ENCODE measurements at places on chromosomes 1 and 21.

GRCh38 chr1:237041461-237041794, 556 bp upstream of the RYR2 start:
- DNase-seq = no peak

- DNase-seq = no peak
Observed at GRCh38 chr1:160891474-160891873, 6.5 kb upstream of the ITLN1 start.

- DNase-seq = no peak
Observed at GRCh38 chr1:212104586-212105325, 69.2 kb downstream of the DTL start.

DNA sequence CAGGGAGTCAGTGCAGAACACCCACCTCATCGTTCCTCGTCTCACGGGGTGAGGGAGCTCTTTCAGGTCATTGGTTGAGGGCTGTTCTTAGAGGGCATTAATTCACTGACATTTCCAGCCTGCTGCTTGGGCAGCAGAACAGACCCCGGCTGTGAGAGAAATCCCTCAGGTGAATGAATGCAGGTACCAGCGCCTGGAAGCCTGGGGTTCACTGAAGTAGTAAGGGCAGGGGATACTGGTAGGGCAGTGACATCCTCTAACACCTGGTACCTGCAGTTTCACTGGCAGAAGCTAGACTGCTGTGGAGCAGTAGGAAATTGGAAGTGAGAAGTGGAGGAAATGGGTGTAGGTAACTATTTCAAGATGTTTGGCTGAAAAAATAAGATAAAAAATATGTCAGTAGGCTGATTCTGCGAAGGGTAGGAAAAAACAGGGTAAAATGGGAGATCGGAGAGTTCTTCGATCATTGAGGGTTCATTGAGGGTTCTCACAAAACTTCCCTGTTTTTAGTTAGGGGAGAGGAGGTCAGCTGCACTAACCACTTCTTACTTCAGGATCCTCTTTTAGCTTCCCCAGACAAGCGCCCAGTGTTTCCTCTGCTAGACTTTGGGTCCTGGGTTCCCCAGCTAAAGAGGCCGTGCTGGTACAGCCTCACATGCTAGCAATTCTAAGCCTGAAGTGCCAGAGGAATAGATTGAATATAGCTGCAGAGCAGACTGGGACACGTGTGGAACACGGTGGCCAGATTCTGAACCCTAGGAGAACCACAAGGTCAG, 55.2 kb downstream of the RNF220 start:
- DNase-seq = no peak

GRCh38 chr21:34857122-34857713, 188.4 kb downstream of the CLIC6 start:
- DNase-seq = no peak

- no peak for DNase-seq
Observed at GRCh38 chr1:111202707-111203623, 2.5 kb upstream of the DENND2D start.

DNA sequence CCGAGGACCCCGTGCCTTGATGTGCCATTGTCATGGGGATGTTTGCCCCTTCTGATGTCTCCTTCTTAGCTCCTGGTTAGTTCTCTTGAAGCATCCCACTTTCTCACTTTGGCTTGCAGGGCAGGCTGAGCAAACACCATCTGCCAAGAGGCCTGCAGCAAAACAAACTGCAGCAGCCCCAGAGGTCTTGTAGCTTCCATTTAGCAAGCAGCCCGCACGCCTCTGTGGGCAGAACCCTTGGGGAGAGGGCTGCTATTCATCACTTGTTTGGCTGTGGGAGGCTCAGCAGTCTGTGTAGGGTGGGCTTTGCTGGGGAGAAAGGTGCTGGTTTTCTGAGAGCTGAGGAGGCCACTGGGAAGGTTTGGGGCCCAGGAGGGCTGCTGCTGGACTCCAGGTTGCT, 56.7 kb downstream of the KCNC4 start:
- no peak for DNase-seq

GRCh38 chr1:149846042-149846441, 53.3 kb upstream of the BOLA1 start:
- DNase-seq = no peak

DNA sequence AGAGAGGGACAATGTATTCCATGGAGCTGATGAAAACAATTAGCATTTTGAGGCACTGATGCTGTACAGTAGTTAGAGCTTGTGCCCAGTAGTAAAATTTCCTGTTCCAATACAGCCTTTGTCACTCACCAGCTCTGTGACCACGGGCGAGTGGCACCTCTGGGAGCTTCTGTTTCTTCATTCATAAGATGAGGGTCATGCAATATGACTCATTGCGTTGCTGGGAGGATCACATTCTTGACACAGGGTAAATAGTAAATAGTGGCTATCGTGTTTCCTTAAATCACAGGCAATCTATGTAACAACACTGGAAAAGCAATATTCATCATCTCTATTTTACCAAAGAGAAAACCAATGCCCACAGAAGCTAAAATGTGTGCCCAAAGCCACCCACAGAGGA, 4.5 kb upstream of the LRRC52 start:
- DNase-seq = peak; percentile 3

DNA sequence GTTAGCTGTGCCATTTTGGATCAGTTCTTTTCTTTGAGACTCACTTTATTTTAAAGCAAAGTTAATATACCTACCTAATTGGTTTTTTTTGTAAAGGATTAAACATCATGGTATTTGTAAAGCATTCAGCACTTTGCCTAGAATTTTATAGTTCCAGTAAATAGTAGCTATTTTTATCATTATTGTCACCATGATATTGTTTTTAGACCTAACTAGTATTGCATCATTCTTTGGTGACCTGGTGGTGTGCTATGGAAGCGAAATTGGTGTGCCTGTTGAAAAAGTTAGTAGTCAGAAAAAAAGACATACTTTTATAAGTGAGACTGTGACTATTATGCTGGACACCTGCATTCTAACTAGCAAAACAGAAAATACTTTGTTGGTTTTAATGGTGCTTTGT, 81.0 kb downstream of the NFIA start:
- no peak for DNase-seq

- no peak for DNase-seq
Observed at GRCh38 chr1:63082766-63083165, 239.6 kb upstream of the FOXD3 start.

DNA sequence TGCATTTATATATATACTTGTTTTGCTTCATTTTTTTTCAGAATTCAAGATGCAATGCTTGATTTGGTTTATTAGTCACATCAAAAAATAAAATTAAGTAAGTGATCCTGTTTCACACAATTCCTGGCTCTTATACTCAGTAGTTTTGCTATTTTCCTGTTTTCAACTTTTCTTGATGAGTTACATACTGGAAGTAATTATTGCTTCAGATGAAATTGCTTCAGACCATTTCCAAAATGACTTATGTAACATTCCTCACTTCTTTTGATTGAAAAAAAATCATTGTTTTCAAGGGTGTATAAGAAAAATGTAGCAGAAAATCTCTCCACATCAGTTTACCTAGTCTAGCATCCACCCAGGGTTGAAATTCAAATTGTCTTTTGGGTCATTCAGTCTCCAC, 65.0 kb downstream of the RGS2 start:
- DNase-seq = no peak

- DNase-seq = no peak
Observed at GRCh38 chr1:243528459-243529121, 272.7 kb downstream of the SDCCAG8 start.

GRCh38 chr1:222936042-222936441, 121.2 kb downstream of the DISP1 start:
- DNase-seq = no peak

GRCh38 chr1:155451199-155451598, 111.4 kb downstream of the ASH1L start:
- no peak for DNase-seq

DNA sequence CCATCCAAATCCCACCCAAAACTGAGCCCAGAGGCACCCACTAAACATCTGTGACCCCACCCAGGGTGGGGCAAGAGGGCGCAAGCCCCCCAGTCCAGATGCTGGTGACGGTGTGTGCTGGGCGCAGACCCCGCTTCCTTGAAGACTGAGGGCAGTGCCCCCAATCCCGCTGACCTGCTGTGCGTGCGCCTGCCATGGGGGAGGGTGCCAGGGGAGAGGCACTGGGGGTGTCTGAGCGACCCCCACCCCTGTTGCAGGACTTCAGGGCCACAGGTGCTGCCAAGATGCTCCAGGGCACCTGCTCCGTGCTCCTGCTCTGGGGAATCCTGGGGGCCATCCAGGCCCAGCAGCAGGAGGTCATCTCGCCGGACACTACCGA, 13.3 kb downstream of the COL6A2 start:
- no peak for DNase-seq

- no peak for DNase-seq
Observed at GRCh38 chr1:17263936-17264335, 15.0 kb downstream of the PADI3 start.

DNA sequence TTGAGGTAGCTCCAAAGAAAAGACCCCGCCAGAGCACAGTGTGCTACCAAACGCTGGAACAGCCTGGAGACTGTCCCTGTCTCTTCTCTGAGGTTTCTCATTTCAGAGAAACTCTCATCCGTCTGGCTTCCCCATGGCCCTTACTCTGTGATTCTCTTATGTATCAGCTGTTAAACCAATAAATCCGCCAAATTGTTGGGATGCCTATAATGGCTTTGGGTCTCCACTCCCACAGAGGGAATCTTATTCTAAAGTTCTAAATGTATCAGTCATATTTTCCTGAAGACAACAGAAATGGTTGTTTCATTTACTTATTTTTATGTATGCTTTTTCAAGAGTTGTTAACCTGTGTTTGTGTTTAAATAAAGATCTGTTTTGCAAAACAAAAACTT, 4.0 kb downstream of the ERG start:
- DNase-seq = no peak

GRCh38 chr1:230842801-230843200, 25.5 kb downstream of the C1orf198 start:
- DNase-seq = no peak

- no peak for DNase-seq
Observed at GRCh38 chr1:25914074-25914995, 8.1 kb upstream of the STMN1 start.

Data from fibroblast of skin of right biceps (primary cell).